CD4-positive, alpha-beta T cell (primary cell): ENCODE measurements at places on chromosomes 1 and 21.
A peak's percentile ranks its signal among the peaks of the same experiment; 100 is the strongest.

DNA sequence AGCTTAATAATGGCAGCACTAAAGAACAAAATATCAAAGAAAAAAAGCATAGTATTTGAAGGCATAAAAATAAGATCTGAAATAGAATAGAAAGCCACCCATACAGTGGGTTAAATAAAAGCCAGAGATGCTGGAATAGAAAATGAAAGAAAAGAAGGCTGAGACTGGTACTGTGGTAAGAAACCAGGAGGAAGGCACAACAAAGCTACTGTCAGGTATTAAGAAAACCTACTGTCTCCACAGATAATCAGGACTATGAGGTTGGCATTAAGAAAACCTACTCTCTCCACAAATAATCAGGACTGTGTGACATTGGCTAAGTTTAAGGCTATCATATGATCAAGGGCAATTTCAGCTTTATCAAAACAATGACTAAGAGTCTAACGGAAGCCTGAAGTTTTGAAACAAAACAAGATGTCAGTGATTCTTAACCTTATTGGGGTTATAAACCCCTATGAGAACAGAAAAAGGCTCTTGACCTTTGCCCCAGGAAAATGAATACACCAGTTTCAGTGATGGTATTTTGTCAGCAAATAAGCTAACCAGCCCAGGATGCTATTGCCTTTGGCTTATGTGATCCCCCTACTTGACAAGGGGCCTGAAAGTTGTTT lies 24.4 kb downstream of the MCOLN2 start:
- DNase-seq: no peak

GRCh38 chr1:204094856-204095634 lies 22.1 kb downstream of the SOX13 start:
- DNase-seq: no peak

- DNase-seq: peak; percentile 59
These were observed 1.2 kb downstream of the GPR153 start for GRCh38 chr1:6259491-6260362.

DNA sequence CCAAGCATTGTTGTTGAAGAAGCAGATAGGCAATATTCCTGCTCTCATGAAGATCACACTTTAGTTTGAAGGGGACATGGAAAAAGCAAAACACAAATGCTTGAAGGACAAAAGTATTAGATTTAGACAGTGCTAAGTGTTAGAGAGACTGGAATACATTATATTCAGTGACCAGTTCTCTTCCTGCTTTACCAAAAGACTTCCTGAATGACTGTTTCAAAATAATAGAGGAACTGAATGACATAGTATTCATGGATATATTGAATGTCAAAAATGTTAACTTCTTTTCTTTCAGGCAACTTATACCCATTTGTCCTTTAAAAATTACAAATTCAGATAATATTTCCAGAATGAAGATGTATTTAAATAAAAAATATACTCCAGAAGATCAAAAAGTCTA lies 178.0 kb upstream of the IVNS1ABP start:
- DNase-seq: no peak

- peak; percentile 43 for DNase-seq
These were observed 114.3 kb downstream of the RERE start for GRCh38 chr1:8702850-8703810.

GRCh38 chr1:151009206-151009587 lies 948 bp downstream of the PRUNE1 start:
- no peak for DNase-seq

GRCh38 chr1:33784876-33785275 lies 79.0 kb upstream of the HMGB4 start:
- no peak for DNase-seq
